ENCODE measurements at places on chromosomes 13 and 19. TPM values are rescaled to one million over a fixed set of nuclear protein-coding genes. Genes with fewer than 3 reads are reported as not detected.

GRCh38 chr13:107238262-107238981, 670.5 kb upstream of the ARGLU1 start:
- no peak for DNase-seq

DNA sequence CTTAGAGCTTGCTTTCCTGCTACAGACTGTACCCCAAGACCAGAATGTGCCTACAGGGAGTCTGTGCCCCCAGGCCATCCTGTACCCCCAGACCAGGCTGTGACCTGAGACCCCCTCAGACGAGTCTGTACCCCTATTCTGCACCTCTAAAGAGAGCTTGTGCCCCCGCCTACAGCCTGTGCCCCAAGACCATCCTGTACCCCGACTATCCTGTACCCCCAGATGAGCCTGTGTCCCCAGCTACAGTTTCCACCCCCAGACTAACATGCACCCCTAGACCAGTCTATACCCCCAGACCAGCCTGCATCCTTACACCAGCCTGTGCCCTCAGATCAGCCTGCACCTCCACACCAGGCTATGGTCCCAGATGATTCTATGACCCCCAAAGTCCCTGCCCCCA, 2.0 kb downstream of the CACNG6 start:
- no peak for DNase-seq

Gene NPAS1
- total RNA-seq, result 1.7 TPM

Gene DUS3L
- total RNA-seq, result 22.4 TPM

Gene SLC6A16
- total RNA-seq, result 6.6 TPM

Gene CD209
- not detected for total RNA-seq

All from glutamatergic neuron (in vitro differentiated cells).